ENCODE measurements at places on chromosomes 5 and 9.

GRCh38 chr9:124512806-124513204, 5.6 kb upstream of the NR5A1 start:
- no peak for DNase-seq

DNA sequence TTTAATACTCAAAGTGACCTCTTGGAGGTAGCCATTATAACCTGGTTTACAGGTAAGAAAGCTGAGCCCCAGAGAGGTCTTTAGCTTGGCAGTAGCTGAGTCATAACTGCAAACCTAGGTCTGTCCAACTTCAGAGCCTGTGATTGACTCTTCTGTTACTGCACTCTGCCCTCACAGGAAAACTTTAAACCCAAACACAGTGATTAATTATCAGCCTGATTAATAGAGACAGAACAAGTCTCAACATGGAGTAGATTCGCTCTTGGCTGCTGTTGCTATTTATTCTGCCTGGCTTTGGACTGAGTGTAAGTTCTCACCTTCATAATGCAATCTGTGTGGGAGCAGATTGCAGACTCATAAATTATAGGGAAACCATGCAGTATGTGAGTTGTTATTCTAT, 27.4 kb upstream of the TXN start:
- DNase-seq: peak; percentile 54

DNA sequence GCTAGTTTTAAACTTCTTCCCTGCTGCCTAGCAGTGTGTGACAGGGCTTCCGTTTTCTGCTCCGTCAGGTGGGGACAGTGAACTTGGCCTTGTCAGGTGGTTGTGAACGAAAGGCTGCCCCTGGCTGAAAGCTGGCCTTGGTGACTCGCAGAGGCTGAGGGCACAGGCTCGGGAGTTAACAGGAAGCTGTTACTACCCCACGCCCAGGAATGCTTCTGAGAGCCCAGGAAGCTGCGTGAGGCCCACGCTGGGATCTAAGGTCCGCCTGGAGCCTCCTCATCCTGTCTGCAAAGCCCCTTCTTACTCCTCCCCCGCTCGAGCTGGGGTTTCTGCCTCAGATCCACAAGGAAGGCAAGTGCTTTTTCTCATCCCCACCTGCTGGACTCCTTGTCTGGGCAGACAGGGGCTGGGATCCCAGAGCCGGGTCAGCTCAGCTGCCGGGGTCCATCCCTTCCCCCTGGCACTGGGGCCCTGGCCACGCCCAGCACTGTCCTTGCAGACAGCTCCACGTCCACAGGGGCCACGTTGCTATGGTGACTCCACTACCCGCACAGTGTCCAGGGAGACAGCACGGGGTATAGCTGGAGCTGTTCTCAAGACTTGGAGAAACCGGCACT, 124.7 kb upstream of the TBC1D2 start:
- DNase-seq: peak; percentile 14

DNA sequence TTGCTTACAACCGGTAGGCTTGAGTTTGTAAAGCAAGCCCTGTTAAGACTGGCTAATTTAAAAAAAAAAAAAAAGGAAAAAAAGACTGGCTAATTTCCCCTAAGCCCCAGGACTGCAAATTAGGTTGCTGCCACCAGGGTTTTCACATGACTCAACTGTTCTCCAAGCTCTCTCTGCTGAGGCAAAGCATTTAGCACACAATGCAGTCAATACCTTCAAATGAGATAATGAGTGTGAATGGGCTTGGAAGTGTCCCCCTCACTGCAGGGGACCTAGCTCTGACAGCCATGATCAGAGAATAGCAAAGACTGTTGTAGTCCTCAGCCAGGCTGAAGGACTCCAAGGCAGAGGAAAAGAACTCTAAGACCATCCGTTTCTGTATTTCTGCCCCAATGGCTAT, 42.8 kb upstream of the ZSWIM6 start:
- no peak for DNase-seq

DNA sequence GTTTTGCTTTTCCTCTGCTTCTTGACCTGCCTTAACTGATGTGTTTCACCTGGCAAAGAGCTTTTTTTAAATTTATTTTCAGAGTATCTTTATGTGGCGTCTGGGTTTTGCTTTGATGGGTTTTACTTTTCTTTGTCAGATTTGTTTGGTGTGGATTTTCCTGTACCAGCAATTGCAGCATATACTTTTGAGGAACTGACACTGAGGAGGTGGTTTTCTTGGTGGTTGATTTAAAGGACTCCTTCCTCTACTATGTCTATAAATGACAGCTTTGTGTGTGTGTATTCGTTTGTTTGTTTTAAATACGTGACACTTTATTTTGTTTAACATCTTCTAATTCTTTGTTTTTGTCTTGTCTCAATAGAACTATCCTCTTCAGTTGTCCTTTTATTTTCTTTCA, 1071.9 kb upstream of the ARRDC3 start:
- no peak for DNase-seq

- DNase-seq: no peak
These were observed 105.1 kb downstream of the SERINC5 start for GRCh38 chr5:80150731-80151130.

- DNase-seq: no peak
These were observed 45.3 kb upstream of the NKD2 start for GRCh38 chr5:963310-963672.

DNA sequence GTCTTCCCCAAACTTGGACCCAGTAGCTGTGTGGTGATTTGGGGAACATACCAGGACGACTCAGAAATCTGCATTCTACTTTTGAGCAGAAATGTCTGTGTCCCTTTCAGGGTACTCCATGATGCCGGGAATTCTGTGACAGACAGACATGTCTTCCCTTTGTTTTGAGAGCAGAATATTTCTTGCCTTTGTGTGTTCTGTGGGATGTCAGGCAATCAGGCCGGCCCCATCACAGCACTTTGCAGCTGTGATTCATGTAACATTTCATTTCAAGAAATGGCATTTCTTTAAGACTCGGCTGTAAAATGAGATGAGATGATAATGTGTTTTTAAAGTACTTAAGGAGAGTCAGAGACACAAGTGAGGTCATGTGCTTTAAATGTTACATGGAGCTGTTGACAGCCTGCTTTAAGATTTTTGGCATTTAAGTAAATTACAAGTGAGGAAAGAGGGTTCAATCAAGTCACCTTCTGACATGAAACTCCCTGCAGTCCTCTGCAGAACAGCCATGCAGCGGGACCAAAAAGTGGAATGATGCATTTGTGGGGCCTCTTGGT, 98.7 kb downstream of the SLC28A3 start:
- DNase-seq: no peak
